ENCODE measurements at places on chromosomes 5 and 9. TPM values are rescaled to one million over a fixed set of nuclear protein-coding genes. Genes with fewer than 3 reads are reported as not detected.

The SPINK6 gene
- total RNA-seq, result not detected

The PPP3R2 gene
- not detected for total RNA-seq

The HRH2 gene
- not detected for total RNA-seq

The GARIN3 gene
- not detected for total RNA-seq

The SPACA9 gene
- total RNA-seq, result 5.5 TPM

The PCDHGB2 gene
- total RNA-seq, result 2.4 TPM

The CCDC192 gene
- total RNA-seq, result 0.39 TPM

The NRARP gene
- total RNA-seq, result not detected

The GPRIN1 gene
- 2.7 TPM for total RNA-seq

The NR2F1-AS1 gene
- 9.8 TPM for total RNA-seq

The PCDHGB6 gene
- 3.1 TPM for total RNA-seq

The SV2C gene
- total RNA-seq, result not detected

The PCDHA4 gene
- 0.79 TPM for total RNA-seq

The GHR gene
- 3.8 TPM for total RNA-seq
